ENCODE measurements at places on chromosomes 6 and 20. TPM values are rescaled to one million over a fixed set of nuclear protein-coding genes. Genes with fewer than 3 reads are reported as not detected.

DNA sequence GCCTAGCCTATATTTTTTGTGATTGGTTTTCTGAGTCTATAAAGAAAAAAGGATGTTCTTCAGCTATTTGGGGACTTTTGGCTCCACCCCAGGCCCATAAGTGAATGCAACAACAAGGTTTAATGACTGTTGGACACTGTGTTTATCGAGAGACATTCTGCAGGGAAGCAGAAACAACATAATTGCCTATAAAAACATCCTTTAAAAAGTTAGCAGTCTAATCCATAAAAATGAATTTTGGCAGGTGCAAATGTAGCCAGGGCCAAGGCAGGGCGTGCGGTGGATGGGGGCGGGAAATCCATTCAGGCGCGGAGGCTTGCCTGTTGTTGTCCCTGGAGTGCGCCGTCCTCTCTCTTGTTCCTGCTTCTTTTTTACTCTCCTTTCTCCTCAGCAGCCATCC, 99.3 kb downstream of the PAX1 start:
- H3K27ac ChIP-seq: no peak overlapping the region
- H3K27me3 ChIP-seq: no peaks in the 10 kb centered on the region
- no peaks in the 10 kb centered on the region for H3K36me3 ChIP-seq
- DNase-seq: no peak
- H3K4me1 ChIP-seq: no peaks in the 10 kb centered on the region

DNA sequence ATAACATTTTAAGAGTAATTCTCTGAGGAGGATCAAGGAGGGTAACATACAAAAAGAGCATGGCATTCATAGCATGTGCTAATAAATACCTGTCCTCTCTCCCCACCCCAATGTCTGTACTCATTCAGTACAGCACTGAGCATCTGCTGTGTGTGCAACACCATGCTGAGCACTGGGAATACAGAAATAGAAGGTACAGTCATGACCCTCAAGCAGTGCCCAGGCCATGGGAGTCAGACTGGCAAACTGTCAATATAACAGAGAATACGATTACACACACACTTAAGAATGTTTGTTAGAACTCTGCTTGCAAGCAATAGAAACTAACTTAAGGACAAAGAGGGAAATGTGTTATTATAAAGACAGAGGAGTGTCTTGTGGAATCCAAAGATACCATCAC, 24.7 kb upstream of the ZFAND3 start:
- no peaks in the 10 kb centered on the region for H3K27me3 ChIP-seq
- H3K36me3 ChIP-seq: no peaks in the 10 kb centered on the region
- H3K4me3 ChIP-seq: no peak overlapping the region

DNA sequence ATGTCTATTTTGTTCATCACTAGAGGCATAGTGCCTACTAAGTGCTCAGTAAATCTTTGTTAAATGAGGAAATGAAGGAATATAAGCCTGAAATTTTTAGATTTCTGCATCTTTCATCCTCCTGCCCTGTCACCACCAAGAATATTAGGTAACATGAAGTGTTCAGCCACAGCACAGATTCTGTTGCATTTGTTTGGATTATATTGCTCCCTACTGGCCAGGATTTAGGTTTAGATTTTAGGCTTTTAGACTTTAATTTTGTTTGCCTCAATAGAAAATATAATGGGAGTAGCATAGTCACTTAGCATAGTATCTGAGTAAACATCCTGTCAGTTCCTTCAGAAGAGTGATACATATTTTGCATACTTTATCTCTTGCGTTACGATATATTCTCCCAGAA, 14.2 kb downstream of the FARS2 start:
- H3K36me3 ChIP-seq: no peaks in the 10 kb centered on the region
- H3K27ac ChIP-seq: no peak overlapping the region

The ULBP3 gene
- total RNA-seq: not detected

The DUSP22 gene
- 53.6 TPM for total RNA-seq

The SIRPG gene
- total RNA-seq: not detected
